NT2/D1 (cell line): ENCODE measurements at places on chromosomes 5 and 9.

- no peak for DNase-seq
These were observed 127.1 kb upstream of the SAP30L start for GRCh38 chr5:154318691-154319090.

DNA sequence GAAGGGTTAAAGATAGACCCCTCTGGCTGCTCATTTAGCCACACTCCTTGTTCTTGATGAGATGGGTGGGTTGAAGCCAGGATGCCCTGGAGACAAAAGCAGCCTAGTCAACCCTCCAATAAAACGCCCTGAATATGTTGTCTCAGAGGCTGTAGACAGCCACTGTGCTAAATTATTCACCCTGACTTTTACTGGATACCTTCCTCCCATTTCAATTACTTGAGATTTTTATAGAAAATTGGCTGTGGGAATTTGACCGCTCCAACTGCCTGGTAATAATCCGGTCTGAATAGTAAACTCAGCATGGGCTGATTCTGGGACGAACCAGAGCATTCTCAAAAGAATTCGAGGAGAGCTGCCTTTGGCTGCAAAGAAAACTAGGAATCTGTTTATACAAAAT is 104.2 kb downstream of the SNX18 start:
- DNase-seq = no peak

- DNase-seq = no peak
These were observed 1.9 kb upstream of the PCDH1 start for GRCh38 chr5:141879941-141880738.

GRCh38 chr9:4334410-4334813 is 34.5 kb upstream of the GLIS3 start:
- peak; percentile 35 for DNase-seq

DNA sequence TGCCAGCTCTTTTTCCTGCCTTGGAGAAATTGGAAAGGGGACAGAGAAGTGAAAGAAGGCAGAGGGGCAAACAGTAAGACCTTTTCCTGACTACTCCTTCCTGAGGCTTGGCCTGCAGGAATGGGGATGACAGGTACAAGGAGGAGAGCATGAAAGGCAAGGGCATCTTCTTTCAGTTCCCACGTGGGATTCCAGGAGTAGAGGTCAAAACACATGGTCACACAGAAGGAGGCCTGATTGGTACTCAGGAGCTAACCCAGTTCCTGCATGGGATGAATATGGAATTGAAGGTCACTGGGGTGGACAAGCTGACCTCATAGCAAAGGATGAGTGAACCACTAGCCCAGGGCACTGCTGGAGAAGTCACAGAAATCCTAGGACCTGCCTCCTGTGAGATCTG is 112.5 kb upstream of the ZNF366 start:
- DNase-seq = no peak

DNA sequence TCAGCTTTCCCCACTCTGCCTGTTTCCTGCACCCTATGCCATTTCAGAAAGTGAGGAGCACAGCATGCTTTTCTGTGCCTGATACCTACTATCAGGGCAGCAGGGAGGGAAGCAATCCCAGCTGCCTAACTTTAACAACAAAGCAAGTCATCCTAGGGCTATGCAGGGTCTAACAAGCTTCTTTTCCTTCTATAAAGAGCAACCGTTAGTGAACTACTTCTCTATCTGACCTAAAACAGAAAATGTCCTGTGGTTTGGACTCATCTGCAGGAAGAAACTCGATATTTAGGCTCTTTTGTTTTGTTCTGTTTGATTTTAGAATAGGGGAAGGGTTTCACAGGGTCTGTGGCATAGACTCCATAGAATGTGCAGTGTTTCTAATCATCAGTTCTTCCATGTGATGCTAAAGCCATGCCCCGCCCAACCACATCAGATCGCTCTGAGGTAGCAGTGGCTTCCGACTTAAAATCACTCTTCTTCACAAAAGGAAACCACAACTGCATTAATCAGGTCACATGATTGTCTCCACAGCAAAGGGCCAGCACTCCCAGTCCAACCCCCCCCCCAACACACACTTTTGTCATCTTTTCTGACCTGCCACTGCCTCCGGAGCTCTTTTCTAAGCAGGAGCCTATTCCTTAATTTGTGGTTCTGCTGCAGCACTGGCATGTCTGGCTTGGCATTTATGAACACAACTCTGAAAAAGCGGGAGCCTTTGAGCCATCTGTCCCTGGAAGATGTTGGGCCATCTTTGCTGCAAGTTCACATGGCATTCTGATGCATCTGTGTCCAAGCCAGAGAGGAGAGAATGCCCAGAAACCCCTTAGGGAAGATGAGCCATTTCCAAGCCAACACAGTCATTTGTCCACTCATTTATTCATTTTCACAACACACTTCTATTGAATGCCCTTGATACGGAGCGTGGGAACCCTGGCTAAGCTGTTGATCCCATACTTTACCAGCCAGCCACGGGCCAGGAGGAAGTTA is 71.6 kb downstream of the CFAP90 start:
- DNase-seq = no peak

GRCh38 chr5:137440795-137441194 is 58.3 kb downstream of the SPOCK1 start:
- DNase-seq = no peak

- no peak for DNase-seq
These were observed 24.0 kb downstream of the CDKN2A start for GRCh38 chr9:21969951-21970799.

DNA sequence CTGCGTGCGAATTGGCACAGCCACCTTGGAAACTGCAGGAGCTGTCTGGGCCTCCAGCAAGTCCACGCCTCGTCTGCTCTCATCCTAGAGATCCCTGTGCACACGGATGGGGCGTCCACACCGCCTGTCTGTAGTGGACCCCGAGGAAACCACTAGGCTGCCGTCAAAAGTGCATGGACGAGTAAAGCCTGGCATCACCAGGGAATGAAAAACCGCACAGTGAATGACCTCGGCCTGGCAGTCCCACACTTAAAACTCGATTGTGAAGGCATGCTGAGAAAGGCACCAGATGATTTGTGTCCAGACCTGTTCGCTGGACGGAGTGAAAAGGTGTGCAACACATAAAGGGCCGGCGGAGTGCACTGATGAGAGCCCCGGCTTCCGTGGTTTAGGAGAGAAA is 50.8 kb downstream of the MRPL36 start:
- DNase-seq = no peak

GRCh38 chr5:172565931-172566665 is 75.0 kb upstream of the NEURL1B start:
- DNase-seq = no peak

- DNase-seq = no peak
These were observed 58.0 kb downstream of the RNF38 start for GRCh38 chr9:36341936-36342577.

DNA sequence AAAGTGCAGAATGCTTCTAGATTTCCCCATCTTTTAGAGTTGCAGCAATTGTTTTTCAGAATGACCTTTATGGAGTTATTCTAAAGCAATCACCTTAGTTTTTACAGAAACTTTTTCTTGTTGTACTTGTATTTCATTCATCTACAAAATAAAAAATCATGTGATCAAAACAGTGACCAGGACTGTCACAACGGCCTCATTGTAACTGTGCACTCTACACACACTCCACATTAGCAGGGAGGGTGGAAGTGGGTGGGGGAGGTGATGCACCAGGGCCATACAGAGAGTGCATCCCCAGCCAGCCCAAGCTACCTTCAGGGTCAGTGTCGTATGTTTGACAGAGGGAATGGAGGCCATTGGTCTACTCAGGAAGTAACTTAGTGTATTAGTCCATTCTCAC is 26.9 kb downstream of the EGFLAM start:
- DNase-seq = no peak

DNA sequence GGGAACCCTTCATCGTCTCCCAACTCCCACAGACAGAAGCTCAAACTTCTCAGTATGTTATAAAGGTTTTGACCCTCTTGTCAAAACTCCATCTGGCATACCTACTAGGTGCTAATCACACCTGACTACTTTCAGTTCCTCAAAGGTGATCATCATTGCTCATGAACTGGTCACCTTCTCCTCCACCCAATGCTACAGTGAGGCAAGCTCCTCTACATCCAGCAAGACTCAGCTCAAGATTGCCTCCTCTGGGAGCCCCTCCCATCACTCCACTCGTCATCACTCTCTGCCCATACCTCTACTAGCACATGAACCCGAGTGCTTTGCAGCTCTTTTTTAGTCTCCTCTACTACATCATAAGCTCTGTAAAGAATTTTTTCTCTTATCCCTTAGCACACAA is 102.4 kb downstream of the LPAR1 start:
- DNase-seq = no peak

GRCh38 chr9:87350915-87351314 is 146.8 kb upstream of the DAPK1 start:
- no peak for DNase-seq

DNA sequence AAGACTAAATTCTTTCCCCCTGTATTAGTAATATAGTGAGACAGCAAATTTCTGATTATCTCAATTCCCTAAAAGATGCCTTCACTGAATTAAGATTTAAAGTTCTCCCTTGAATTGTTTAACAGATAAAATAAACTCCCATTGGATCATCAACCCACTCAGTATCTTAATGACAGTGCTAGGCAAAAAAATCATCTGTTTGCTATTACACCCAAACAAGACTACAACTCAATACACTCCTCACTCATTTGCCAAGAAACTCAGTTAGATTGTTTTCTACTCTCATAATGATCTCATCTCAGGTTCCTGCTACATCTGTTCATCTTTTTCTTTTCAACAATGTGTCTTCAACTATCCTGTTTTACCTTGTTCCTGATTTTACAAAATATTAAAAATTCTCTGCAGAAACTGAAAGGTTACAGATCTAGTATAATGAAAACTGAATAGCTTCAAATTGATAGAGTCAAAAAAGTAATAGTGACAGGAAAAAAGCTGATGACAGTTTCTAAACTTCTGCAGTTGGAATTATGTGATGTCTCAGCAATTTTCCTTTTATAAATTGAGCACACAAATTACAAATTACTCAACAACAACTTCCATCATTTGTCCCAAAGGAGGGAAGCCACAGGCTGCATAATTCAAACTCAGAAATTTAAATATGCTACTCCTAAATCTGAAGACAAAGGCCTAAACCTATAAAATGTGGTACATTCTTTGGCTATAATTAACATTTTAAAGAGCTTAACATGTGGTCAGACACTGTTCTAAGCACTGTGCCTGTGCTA is 39.4 kb downstream of the HOMER1 start:
- no peak for DNase-seq

GRCh38 chr9:110148384-110148783 is 59.6 kb downstream of the C9orf152 start:
- DNase-seq = no peak
